Activated CD4-positive, alpha-beta T cell treated with anti-CD3 and anti-CD28 coated beads, Interleukin-2, amount 10 ng/mL, durations not matched to agents 7 days and 5 days (primary cell): ENCODE measurements at places on chromosomes 6 and 20. TPM values are rescaled to one million over a fixed set of nuclear protein-coding genes. Genes with fewer than 3 reads are reported as not detected.

Gene LHFPL5
- not detected for total RNA-seq

DNA sequence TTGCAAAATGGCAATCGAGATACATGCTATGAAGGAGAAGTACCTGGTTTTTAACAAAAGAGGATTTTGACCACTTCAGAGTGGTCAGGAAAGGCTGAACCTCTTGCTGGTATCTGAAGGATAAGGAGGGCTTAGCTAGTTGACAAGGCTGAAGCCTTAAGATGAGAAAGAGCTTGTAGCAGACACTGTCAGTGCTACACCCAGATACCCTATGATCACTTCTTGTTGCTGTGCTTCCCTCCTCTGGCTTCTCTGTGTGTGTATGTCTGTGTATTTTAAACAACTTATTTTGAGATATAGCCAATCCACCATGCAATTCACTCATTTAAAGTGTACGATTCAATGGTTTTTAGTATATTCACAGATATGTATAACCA, 38.9 kb upstream of the TGM2 start:
- DNase-seq = no peak
- H3K27me3 ChIP-seq = peaks cover 37% of the 10 kb centered on the region
- no peak overlapping the region for H3K27ac ChIP-seq
- no peak overlapping the region for H3K4me3 ChIP-seq
- no peaks in the 10 kb centered on the region for H3K4me1 ChIP-seq

GRCh38 chr20:7770046-7770445, 170.2 kb downstream of the HAO1 start:
- no peaks in the 10 kb centered on the region for H3K36me3 ChIP-seq
- DNase-seq = no peak
- peaks cover 3% of the 10 kb centered on the region for H3K27me3 ChIP-seq
- no peak overlapping the region for H3K27ac ChIP-seq
- H3K4me3 ChIP-seq = no peak overlapping the region

GRCh38 chr6:47908271-47908670, 126.4 kb downstream of the OPN5 start:
- H3K36me3 ChIP-seq = no peaks in the 10 kb centered on the region
- H3K27ac ChIP-seq = no peak overlapping the region
- no peaks in the 10 kb centered on the region for H3K4me1 ChIP-seq

GRCh38 chr6:45784250-45784649, 231.4 kb downstream of the CLIC5 start:
- no peaks in the 10 kb centered on the region for H3K27me3 ChIP-seq
- H3K27ac ChIP-seq = no peak overlapping the region
- no peak overlapping the region for H3K4me3 ChIP-seq
- no peaks in the 10 kb centered on the region for H3K4me1 ChIP-seq
- no peaks in the 10 kb centered on the region for H3K36me3 ChIP-seq
- no peak for DNase-seq

GRCh38 chr20:38083338-38084048, 49.9 kb downstream of the RPRD1B start:
- H3K4me3 ChIP-seq = no peak overlapping the region
- no peak overlapping the region for H3K27ac ChIP-seq
- H3K27me3 ChIP-seq = no peaks in the 10 kb centered on the region
- peaks cover 50% of the 10 kb centered on the region for H3K36me3 ChIP-seq
- H3K4me1 ChIP-seq = no peaks in the 10 kb centered on the region

DNA sequence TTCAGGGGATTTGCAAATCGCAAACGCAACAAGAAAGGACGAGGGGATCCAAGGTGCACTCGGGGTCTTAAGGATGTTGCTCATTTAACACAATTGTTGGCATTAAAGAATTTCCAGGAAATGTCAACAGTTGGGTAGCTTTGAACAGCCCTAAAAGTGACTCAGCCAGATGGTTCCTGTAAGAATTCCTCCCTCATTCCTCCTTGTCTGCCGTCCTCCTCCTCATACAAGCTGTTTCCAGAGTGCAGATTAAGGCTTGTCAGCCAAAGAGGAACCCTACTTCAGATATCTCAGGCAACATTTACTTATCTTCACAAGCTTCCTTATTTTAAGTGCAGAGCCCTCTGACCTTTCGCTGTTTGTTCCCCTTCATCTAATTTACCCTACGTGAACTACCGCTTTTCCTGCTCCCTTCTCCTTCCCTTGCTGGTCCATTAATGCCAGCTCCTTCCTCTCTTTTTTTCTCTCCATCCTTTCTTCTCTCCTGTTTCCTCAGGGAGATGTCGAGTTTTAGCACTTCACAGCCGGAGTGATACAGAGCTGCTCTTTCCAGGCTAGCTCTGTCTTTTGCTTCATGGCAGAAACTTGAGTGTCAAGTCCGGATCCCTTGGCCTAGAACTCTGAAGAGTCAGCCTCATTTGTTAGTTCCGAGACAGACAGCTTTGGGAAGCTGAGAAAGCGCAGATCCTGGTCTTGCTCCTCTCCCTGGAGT, 26.1 kb upstream of the TBC1D7 start:
- peak overlapping the region; percentile 65 for H3K4me3 ChIP-seq
- DNase-seq = no peak
- H3K27me3 ChIP-seq = no peaks in the 10 kb centered on the region
- peaks cover 2% of the 10 kb centered on the region for H3K36me3 ChIP-seq

GRCh38 chr20:23103284-23104018, 17.3 kb upstream of the CD93 start:
- H3K36me3 ChIP-seq = no peaks in the 10 kb centered on the region
- DNase-seq = no peak
- H3K27me3 ChIP-seq = peaks cover 9% of the 10 kb centered on the region
- H3K4me3 ChIP-seq = no peak overlapping the region
- H3K4me1 ChIP-seq = no peaks in the 10 kb centered on the region

GRCh38 chr20:11331096-11331495, 586.6 kb upstream of the BTBD3 start:
- no peak for DNase-seq
- H3K36me3 ChIP-seq = no peaks in the 10 kb centered on the region
- H3K4me3 ChIP-seq = no peak overlapping the region
- no peaks in the 10 kb centered on the region for H3K4me1 ChIP-seq
- no peaks in the 10 kb centered on the region for H3K27me3 ChIP-seq

GRCh38 chr6:147869201-147869600, 360.7 kb downstream of the SAMD5 start:
- H3K27me3 ChIP-seq = no peaks in the 10 kb centered on the region
- H3K36me3 ChIP-seq = no peaks in the 10 kb centered on the region
- H3K4me1 ChIP-seq = no peaks in the 10 kb centered on the region
- no peak for DNase-seq
- no peak overlapping the region for H3K4me3 ChIP-seq
- no peak overlapping the region for H3K27ac ChIP-seq

GRCh38 chr6:6858533-6858982, 249.2 kb upstream of the RREB1 start:
- H3K27me3 ChIP-seq = peaks cover 2% of the 10 kb centered on the region
- no peak overlapping the region for H3K27ac ChIP-seq
- H3K4me3 ChIP-seq = no peak overlapping the region
- peaks cover 15% of the 10 kb centered on the region for H3K4me1 ChIP-seq
- no peaks in the 10 kb centered on the region for H3K36me3 ChIP-seq

DNA sequence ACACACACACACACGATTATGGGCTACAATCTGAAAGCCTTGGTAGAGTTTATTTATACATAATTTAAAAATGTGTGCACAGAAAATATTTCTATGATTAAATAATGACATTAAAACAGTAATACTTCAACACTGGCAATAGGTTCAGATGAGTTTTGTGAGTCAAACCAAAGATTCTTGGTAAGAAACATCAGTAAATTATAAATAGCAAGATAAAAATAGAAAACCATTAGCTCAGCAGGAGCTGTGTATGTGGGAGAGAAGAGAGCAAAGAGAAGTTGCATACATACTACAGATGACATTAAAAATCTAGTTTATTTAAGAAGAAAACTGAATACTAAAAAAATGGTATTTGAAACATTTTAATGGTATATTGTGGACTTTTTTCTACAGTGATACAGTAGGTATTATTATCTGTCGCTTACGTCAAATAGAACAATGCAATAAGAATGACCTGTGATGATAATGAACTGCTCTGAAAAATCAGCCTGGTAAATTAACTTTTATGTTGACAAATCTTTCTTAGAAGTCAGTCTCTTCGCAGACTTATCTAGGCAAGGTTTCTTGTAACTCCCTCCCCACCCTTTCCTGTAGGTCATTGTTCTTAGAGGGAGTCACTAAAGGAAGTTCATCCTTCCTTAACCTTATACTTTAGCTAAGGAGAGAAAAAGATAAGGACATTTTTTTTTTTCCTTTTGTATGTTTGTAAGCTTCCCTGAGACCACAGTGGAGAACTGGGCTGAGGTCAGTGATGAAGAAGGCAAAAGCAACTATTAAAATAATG, 149.3 kb downstream of the GJA1 start:
- no peak overlapping the region for H3K27ac ChIP-seq
- no peaks in the 10 kb centered on the region for H3K36me3 ChIP-seq
- DNase-seq = no peak
- no peak overlapping the region for H3K4me3 ChIP-seq
- no peaks in the 10 kb centered on the region for H3K27me3 ChIP-seq

DNA sequence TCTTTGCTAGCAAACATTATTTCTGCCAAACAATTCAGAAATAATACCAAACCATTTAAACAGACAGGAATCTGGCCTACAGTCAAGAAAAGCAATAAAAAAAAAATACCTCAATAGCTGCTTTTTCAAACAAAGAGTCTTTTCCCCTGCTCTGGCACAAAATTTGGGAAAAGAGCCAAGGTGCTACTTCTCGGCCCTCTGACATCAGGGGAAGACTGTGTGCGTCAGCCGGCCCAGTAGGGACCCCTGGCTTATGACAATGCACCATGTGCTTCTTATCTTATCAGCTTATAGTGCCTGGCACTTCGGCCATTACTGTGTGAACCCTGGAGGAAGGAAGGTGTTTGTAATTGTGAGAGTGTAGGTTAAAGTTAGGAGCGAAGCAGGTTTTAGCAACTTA, 89.4 kb downstream of the PDE10A start:
- H3K27ac ChIP-seq = no peak overlapping the region
- no peaks in the 10 kb centered on the region for H3K36me3 ChIP-seq
- H3K4me1 ChIP-seq = no peaks in the 10 kb centered on the region
- H3K4me3 ChIP-seq = no peak overlapping the region
- H3K27me3 ChIP-seq = no peaks in the 10 kb centered on the region

DNA sequence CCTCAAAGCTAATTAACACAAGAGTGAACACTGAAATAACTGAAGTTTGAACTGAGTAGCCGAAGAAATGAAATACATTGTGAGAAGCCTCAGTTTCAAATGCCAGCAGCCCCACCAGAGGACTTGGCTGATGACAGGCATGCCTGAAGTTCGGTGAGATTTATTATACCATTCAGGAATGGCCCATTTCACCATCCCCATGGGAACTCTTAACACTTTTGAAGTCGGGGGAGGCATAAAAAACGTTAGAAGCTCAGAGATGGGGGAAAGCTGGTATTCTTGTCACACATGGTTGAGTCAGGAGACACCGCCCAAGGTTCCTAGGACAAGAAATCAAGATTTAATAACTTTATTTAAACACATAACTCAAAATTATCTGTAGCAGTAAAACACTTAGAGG, 17.6 kb upstream of the SLC22A3 start:
- H3K27ac ChIP-seq = no peak overlapping the region
- DNase-seq = no peak
- no peaks in the 10 kb centered on the region for H3K36me3 ChIP-seq
- H3K4me1 ChIP-seq = no peaks in the 10 kb centered on the region
- H3K4me3 ChIP-seq = no peak overlapping the region

- H3K4me1 ChIP-seq = no peaks in the 10 kb centered on the region
- no peak for DNase-seq
- H3K36me3 ChIP-seq = no peaks in the 10 kb centered on the region
- H3K4me3 ChIP-seq = no peak overlapping the region
- no peak overlapping the region for H3K27ac ChIP-seq
- no peaks in the 10 kb centered on the region for H3K27me3 ChIP-seq
These were observed 221.8 kb upstream of the CEP162 start for GRCh38 chr6:84449220-84449619.

- no peaks in the 10 kb centered on the region for H3K4me1 ChIP-seq
- no peaks in the 10 kb centered on the region for H3K36me3 ChIP-seq
- no peak overlapping the region for H3K27ac ChIP-seq
- no peak overlapping the region for H3K4me3 ChIP-seq
- H3K27me3 ChIP-seq = no peaks in the 10 kb centered on the region
These were observed 405.7 kb downstream of the KIF16B start for GRCh38 chr20:16167423-16168130.

GRCh38 chr20:24131281-24131680, 142.7 kb upstream of the GGTLC1 start:
- DNase-seq = no peak
- H3K4me1 ChIP-seq = peaks cover 7% of the 10 kb centered on the region
- no peak overlapping the region for H3K27ac ChIP-seq
- H3K36me3 ChIP-seq = no peaks in the 10 kb centered on the region

DNA sequence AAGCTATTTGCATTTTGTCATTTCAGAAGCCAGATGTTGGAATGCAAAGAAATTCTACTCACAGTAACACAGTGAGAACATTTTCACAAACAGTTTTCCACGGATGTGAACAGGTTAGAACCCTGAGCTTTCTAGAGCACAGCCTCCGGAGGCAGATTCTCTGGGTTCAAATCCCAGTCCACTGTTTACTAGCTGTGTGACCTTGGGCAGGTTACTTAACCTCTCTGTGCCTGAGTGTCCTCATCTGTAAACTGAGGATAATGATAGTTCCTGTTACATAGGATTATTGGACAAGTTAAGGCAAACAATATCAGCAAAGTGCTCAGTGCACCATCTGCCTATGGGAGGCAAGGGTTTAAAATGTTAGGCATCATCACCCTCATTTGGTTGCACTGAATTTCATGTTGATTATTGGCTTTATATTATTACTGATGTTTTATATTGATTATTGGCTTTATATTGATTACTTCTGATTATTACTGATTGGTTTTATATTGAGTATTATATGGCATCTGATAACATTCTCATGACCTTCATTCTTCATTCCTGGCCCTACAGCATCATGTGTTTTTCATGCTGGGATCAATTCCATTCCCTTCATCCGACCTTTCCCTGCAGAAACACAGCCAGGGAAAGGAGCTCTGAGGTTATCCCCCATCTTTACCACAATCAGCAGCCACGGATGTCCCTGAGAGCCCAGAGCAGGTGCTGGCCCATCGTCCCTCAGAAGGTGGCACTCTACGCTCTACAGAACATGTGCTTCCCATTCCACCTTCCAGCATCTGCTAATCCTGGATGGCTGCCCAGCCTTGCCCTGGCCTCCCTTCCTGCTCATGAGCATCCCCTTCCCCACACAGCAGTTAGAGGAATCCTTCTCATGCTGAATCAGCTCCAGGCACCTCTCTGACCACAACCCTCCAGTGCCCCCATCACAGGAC, 283.1 kb downstream of the PREX1 start:
- DNase-seq = no peak
- no peak overlapping the region for H3K27ac ChIP-seq
- no peaks in the 10 kb centered on the region for H3K4me1 ChIP-seq
- H3K36me3 ChIP-seq = no peaks in the 10 kb centered on the region

DNA sequence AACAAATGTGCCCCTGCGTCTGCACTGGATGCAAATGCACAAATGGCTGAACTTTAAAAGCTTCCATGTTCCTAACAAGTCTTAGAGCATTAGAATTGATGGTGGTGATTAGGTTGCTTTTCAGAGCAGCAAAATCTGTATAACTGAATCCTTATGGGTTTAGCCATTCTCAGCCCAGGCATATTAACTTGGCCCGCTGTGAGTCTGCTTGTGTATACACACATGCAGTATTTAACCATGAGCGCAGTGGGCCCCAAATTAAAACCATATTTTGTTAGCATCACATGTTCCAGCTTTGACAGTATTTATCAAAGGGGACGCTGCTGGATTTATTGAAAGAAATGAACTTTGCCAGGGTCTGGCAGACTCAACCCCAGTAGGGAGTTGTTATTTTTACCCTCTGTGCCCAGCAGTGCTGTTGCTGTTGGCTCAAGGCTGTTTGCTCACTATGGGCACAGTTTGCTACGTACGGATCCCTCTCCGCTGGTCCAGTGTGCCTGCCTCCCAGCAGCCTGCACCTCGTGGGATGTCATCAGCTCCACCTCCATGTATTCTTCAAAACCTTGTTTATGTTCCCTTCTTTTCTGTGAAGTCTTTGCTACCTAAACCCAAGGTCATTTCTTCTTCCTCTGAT, 144.7 kb downstream of the QRSL1 start:
- no peaks in the 10 kb centered on the region for H3K36me3 ChIP-seq
- no peak overlapping the region for H3K4me3 ChIP-seq
- peaks cover 9% of the 10 kb centered on the region for H3K27me3 ChIP-seq
- no peak overlapping the region for H3K27ac ChIP-seq
